ENCODE measurements at places on chromosomes 4 and X.

DNA sequence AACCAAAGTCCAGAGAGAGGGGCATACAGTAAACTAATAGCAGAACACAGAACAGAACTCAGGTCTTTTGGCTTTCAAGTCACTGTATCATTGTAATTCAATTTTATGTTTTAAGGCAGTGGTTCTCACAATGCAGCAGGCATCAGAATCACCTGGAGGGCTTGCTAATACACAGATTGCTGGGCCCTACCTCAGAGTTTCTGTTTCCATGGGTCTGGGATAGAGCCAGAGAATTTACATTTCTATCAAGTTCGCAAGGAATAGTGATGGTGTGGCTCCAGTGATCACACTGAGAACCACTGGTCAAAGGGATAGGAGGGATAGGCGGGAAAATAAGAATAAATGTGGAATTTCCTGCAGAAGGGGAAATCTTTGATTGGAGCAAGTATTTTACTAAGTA, 36.7 kb downstream of the LANCL3 start:
- no peak for DNase-seq

DNA sequence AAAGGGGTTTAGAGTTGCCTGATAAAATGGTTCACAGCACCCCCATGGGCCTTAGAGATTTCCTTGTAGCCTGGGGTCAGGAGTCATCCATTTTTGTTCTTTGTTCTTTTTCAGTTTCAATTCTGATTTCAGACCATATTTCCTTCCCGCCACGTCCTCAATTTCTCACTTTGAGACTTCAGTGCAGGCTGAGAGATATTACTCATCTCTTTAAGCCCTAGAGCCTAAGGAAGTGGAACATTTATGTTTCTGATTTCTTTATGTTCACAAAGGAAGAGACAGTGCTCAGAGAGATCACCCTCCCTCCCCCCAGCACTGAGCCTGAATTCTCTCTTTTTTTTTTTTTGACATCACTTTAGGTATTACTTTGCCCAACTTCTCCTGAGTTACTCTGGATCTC, 56.3 kb downstream of the MSN start:
- no peak for DNase-seq

GRCh38 chr4:101205916-101206315, 141.4 kb downstream of the PPP3CA start:
- no peak for DNase-seq

GRCh38 chr4:88729146-88729760, 31.6 kb upstream of the NAP1L5 start:
- no peak for DNase-seq

GRCh38 chr4:97252615-97253154, 890.6 kb downstream of the STPG2 start:
- DNase-seq = no peak

DNA sequence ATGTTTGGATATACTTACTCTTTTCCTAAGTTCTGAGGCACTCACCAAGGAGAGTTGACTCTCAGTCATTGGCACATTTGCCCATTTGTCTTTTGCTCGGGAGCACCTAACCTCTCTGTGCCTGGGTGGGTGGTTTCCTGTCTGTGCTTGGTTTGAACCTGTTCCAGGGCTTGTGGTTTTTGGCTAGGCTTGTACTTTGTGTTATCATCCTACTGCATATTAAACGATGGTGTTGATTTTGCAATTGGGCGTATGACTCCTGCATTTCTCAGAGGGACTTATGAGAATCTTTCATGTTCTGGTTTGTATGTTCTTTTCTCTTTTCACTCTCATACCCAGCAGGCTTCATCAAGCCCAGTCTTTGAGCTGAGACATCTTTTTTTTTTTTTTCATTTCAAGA, 161.7 kb downstream of the BTC start:
- DNase-seq = no peak

GRCh38 chrX:130261296-130261893, 7.3 kb downstream of the ZNF280C start:
- DNase-seq = no peak

DNA sequence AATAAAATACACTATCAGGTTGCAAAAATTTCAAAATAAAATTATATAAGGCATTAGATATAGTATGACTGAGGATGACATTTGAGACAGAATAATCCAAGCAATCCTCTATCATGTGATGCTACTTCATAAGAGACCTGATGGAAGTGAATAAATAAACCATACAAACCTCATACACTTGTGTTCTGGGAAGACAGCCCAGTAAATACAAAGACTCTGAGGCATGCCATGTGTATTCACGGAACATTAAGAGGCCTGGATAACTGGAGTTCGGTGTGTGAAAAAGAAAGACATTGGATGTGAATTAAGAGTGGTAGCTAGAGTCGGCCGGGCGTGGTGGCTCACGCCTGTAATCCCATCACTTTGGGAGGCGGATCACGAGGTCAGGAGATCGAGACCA, 364.2 kb downstream of the ADAM29 start:
- DNase-seq = no peak

DNA sequence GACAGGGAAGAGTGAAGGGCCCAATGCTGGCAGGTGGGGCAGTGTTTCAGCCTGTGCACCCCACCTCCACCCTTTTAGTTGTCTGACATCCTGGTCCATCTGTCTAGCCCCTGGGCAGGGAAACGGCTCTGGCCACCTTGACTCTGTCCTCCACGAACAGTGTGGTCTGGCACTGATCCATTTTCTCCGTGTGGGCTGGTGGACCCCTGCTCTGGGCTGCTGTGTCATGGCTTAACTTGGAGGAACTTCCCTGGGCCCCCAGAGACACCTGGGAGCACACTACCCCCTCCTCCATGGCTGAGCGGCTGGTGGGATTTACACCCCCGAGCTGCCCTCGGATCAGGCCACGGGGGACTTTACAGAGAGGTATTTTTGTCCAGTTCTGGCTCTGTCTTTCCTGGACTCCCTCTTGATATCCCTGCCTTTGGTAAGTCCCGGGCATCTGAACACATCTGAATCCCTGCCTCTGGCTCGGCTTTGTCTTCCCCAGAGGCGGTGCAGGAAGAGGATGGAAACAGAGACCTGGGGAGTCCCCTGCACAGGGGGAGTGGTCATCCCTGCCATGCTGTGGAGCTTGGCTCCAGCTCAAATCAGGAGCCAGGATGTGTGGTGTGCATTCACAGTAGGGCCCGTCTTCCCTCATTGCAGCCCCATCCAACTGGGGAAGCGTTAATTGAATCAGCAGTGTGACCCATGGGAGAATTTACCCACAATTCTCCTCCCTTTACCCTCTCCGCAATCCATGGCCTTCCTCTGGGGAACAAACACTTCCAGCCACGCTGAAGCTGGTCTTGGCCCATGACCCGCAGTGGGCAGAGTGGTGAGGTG, 6.3 kb upstream of the NKX1-1 start:
- no peak for DNase-seq

DNA sequence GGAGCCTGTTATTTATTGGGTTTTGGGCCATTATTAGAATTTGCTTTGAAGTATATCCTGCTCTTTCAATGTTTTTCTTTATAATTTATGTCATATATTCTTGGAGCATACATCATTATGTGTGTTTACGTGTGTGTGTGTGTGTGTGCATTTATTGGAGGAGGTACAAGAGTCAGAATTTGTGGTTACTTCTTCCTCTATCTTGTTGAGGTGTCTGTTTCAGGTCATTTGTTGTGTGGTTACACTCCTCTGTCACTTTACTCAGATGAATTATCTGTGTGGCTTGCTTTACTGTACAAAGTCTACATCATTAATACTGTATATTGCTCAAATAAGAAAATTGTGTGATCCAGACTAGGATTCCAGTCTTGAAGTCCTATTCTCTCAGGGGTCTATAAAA, 1957.4 kb upstream of the TENM3 start:
- DNase-seq = no peak

- DNase-seq = peak; percentile 74
These were observed 1.8 kb downstream of the DKK2 start for GRCh38 chr4:107034091-107034995.

DNA sequence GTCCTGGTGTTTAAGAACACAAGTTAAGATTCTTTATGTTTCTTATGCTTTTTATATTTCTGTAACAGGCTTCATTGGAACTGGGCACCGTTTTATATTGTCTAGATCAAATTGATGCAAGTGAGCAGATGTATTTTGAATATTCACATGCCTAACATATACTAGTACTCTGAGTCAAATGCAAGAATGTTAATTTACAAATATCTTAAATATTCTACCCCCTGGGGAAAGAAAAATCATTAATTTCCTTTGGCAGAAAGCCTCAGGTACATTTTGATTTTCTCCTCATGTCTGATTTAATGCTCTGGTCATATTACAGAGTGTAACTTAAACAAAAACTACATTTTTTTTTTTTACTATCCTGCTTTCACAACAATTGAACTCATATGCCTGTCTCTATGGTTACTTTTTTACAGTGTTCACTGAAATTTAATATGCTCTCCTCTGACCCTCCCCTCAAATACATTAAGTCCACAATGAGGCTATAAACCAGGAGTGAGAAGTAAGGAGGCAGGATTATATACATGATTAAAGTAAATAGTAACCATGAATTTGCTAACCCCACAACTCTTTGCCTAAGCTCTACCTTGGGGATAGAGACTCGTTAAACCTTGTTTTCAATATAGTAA, 2.4 kb upstream of the NSUN7 start:
- no peak for DNase-seq

GRCh38 chr4:74266081-74266480, 42.2 kb upstream of the EPGN start:
- no peak for DNase-seq

DNA sequence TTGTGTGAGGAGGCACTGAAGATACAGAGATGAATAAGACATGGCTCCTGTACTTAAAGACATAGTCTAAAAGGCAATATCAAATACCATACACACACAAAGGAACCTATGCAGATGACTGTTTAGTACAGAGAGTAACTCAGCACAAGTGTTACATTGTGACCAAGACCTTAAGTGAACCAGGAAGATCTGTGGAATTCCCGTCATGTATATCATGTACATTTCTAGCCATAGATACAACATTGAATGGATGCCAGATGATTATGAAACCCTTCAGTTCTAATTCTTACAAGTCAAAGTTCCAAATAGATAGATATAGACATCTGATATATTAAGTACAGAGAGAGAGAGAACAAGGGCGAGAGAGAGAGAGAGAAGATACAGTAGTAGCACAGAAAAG, 73.2 kb downstream of the PAK3 start:
- no peak for DNase-seq

DNA sequence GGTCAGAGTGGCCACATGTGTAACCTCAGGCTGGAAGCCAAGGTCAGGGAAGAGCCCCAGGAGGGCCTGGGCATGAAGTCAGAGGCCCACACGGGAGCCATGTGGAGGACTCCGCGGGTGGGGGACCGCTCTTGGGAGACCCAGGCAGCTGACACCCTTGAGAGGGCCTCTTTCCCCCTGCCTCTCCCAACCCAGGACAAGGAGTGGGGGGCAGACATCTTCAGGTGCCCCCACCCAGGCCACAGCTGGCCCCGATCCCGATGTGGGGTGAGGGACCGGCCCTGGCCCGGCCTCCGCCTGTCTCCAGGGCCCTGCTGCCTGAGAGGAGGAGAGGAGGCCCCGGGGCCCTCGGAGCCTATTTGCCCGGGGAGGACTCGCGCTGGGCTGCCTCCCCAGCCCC, 3.1 kb downstream of the PNMA6A start:
- DNase-seq = no peak
